Caki2 (cell line): ENCODE measurements at places on chromosomes 7 and 10. TPM values are rescaled to one million over a fixed set of nuclear protein-coding genes. Genes with fewer than 3 reads are reported as not detected.

NSMCE4A gene
- 64.4 and 70.6 TPM in 2 replicates for total RNA-seq

C10orf90 gene
- not detected in 2 replicates for total RNA-seq

MYL7 gene
- not detected in 2 replicates for total RNA-seq

STAMBPL1 gene
- 15.6 and 62.4 TPM in 2 replicates for total RNA-seq

TET1 gene
- total RNA-seq = 0.14 and 0.37 TPM in 2 replicates

CACNB2 gene
- not detected in 2 replicates for total RNA-seq

CCDC146 gene
- 0.14 and 3.3 TPM in 2 replicates for total RNA-seq

PRF1 gene
- not detected in 2 replicates for total RNA-seq

CCDC172 gene
- not detected in 2 replicates for total RNA-seq

FAM180A gene
- 0.84 TPM in 1 of 2 replicates, not detected in the other for total RNA-seq

OIT3 gene
- total RNA-seq = not detected in 2 replicates

MCU gene
- 81.5 and 115 TPM in 2 replicates for total RNA-seq

HMX2 gene
- total RNA-seq = not detected in 2 replicates

KDM7A gene
- 0.17 and 1.7 TPM in 2 replicates for total RNA-seq

SLC29A4 gene
- 23.8 and 30.2 TPM in 2 replicates for total RNA-seq

XRCC2 gene
- 0.98 and 2.6 TPM in 2 replicates for total RNA-seq

IGFBP1 gene
- 0.20 and 1.8 TPM in 2 replicates for total RNA-seq

KCND2 gene
- not detected in 2 replicates for total RNA-seq

CALN1 gene
- not detected in 2 replicates for total RNA-seq

FFAR4 gene
- total RNA-seq = not detected in 2 replicates

MKI67 gene
- 8.8 and 10.5 TPM in 2 replicates for total RNA-seq

CAMK1D gene
- total RNA-seq = 11.0 and 11.7 TPM in 2 replicates

TMEM213 gene
- not detected in 2 replicates for total RNA-seq

NKX2-3 gene
- total RNA-seq = 0.46 and 2.5 TPM in 2 replicates

CREM gene
- 52.2 and 53.2 TPM in 2 replicates for total RNA-seq

CALHM1 gene
- total RNA-seq = not detected in 2 replicates

HOXA4 gene
- 5.6 and 10.3 TPM in 2 replicates for total RNA-seq

NOD1 gene
- total RNA-seq = 10.3 and 22.4 TPM in 2 replicates

ITPRID1 gene
- total RNA-seq = not detected in 2 replicates

PVRIG gene
- 1.4 TPM in 1 of 2 replicates, not detected in the other for total RNA-seq

SCIN gene
- total RNA-seq = 12.6 and 18.8 TPM in 2 replicates

EIF5AL1 gene
- 0.09 and 0.24 TPM in 2 replicates for total RNA-seq

MAGI2 gene
- total RNA-seq = 0.84 and 1.5 TPM in 2 replicates

RBP3 gene
- total RNA-seq = not detected in 2 replicates

IFIT2 gene
- total RNA-seq = 5.9 and 7.9 TPM in 2 replicates

GFRA1 gene
- total RNA-seq = 8.2 and 10.5 TPM in 2 replicates

NANOS1 gene
- 22.5 and 27.9 TPM in 2 replicates for total RNA-seq

ACTL6B gene
- not detected in 2 replicates for total RNA-seq

NPC1L1 gene
- total RNA-seq = not detected in 2 replicates

WASHC2C gene
- total RNA-seq = 19.6 and 20.7 TPM in 2 replicates

OR13A1 gene
- total RNA-seq = not detected in 2 replicates

HK1 gene
- 102 and 117 TPM in 2 replicates for total RNA-seq

SLC26A3 gene
- total RNA-seq = not detected in 2 replicates

PNLIPRP2 gene
- total RNA-seq = 1.4 TPM in 1 of 2 replicates, not detected in the other

CCDC3 gene
- total RNA-seq = not detected in 2 replicates

MLXIPL gene
- total RNA-seq = not detected in 2 replicates

PDE1C gene
- total RNA-seq = 0.17 and 10.2 TPM in 2 replicates

HTR7 gene
- total RNA-seq = 0.03 TPM in 1 of 2 replicates, not detected in the other

UPK3B gene
- 0.64 and 2.5 TPM in 2 replicates for total RNA-seq

MYH16 gene
- 0.09 and 0.24 TPM in 2 replicates for total RNA-seq
